CD4-positive, alpha-beta T cell treated with Interleukin-10 for 1 hour (primary cell): ENCODE measurements at places on chromosomes 5 and 9.

DNA sequence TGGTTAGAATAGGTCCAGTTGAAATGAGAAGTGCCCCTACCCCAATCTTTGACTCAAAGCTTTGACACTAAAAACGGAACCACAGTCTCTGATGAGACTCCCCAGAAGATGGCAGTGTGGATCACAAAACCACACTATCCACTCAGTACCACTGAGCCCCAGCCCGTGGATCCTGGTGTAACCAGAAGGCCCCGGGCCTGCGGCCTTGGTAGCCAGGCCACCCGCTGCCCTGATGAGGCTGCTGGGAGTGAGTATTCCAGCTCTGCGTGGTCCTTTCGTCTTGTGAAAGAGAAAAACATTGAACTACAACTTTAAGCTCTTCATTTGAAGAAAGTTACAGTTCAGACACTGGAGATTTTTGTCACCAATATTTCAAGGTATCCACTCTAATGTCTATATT, 42.2 kb upstream of the FBP1 start:
- peak; percentile 66 for DNase-seq

DNA sequence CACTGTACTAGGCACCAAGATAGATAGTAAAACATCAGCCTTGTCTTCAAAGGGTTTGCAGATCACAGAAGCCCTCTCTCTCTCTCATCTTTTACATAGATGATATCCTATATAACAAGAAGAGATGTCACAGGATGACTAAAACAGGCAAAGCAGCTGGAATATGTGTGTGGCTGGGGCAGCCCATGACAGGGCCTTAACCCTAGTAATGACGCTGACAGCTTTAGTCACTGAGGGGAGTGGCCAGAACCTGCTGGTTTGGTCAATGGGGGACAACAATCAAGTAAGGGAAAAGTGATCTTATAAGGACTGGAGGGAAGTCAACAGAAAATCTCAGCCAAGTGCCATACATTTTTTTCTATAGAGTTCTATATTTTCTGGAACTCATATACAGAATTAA, 41.9 kb upstream of the RIC1 start:
- peak; percentile 18 for DNase-seq

DNA sequence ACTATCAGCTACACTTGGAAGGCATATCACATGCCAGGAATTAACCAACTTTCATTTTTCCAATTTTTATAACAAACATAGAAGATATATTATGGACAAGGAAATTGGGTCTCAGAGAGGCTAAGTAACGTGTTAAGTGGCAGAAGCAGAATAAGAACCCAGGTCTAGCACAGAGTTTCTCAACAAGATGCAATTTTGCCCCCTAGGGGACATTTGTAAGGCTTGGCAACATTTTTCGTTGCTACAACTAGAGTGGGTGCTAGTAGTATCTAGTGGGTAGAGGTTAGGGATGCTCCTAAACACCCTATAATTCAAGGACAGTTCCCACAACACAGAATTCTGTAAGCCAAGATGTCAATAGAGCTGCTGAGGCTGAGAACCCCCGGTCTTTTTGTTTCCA, 180.6 kb downstream of the SNCAIP start:
- no peak for DNase-seq

DNA sequence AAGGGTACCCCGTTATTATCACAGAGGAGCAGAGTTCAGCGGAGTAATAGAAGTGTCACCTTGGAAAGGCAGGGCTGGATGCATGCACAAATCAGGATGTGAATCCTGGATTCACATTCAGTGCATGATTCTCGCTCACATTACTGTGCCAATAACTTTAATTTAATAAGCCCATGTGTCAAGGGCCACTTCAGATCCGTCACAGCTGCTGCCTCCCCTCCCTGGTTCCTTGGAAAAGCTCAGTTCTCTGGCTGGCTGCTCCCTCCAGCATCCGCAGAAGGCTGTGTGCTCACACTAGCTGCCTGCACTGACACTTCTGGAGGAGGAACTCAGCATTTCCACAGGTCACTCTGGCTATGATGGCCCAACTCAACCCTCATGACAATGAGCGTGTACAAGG, 256.8 kb upstream of the ADAMTS16 start:
- DNase-seq, result no peak

GRCh38 chr9:112793213-112793810, 42.8 kb downstream of the SNX30 start:
- peak; percentile 82 for DNase-seq

DNA sequence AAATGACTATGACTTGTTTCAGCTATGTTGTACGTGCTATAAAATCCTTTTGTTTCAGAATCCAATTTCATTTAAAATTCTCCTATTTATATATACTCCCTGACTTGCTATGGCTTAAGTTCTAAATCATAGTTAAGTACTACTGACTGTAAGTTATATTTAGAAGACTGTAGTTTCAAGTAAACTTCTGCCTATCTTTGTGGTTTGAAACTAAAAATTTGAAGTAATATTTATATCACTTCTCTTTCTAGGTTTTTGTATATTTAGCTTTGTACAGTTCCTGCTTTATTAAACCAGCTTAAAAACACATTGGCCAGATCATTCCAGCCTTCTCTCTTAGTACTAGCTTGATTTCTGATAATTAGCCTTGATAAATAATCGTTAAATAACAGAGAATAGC, 196.3 kb downstream of the MLLT3 start:
- DNase-seq, result no peak

GRCh38 chr5:13735691-13736090, 208.8 kb downstream of the DNAH5 start:
- DNase-seq, result no peak

DNA sequence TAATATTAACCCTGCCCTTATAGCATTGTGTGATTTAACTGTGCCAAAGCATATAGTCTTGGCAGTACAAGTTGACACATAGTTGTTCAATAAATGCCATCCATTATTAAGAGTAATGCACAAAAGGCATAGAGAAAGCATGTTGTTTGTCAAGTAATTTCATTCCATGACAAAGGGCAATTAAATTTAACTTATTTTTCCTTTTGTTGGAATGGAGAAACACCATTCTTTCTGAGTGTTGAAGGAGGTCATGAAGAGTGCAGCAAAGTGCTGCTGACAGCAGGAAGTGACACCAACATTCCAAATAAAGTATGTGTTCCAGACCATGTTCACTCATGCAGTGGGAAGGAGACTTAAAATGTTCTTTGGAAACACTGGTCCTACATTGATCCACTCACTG, 29.1 kb downstream of the ANKDD1B start:
- no peak for DNase-seq

GRCh38 chr9:104927216-104927911, 591 bp downstream of the ABCA1 start:
- peak; percentile 8 for DNase-seq

DNA sequence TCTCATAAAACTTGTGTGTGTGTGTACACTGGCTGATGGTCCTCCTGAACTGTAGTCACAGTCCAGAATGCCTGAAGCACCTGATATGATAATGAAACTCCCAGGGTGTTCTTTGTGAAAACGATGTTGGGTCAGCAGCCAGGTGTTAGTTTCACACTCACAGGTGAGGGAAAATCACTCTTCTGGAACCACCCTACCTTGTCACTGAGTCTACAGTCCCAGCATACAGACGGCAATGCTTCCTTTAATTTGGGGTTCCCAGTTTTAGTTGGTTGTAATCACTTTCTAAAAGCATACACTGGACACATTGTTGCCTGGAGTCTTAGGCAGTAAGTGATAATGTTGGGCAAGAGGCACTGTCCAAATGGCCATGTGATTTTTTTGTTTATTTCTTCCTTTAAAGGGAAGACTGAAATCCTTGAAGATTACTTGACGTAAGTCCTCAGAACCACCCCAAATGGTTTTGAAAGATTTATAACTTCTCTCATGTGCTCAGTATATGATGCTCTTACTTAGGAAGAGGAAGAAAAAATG, 18.2 kb upstream of the MGAT1 start:
- no peak for DNase-seq

GRCh38 chr9:74630228-74630627, 133.1 kb downstream of the RORB start:
- DNase-seq, result no peak

GRCh38 chr5:80184235-80185023, 71.4 kb downstream of the SERINC5 start:
- DNase-seq, result no peak

- DNase-seq, result no peak
Observed at GRCh38 chr5:41610386-41610785, 100.0 kb upstream of the PLCXD3 start.

DNA sequence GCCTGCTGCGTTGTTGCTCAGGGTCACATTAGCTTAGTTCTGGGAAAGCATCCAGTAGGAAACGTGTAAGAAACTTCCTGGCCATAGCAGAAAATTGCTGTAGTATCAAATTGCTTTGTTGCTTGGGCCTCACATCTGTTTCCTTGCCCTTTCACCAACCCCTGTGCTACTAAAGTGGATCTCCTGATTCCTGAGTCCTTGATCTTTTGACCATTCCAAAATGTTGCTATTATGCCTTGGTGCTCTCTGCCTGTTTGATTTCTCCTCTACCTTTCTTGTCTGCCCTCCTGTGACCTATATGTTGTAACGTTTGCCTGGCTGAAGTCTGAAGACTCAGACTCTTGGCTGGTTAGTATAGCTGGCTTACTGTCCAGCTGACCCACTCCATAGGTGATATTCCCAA, 350.5 kb downstream of the ADGRV1 start:
- DNase-seq, result no peak

GRCh38 chr5:6496636-6497035, 48.0 kb downstream of the UBE2QL1 start:
- no peak for DNase-seq

- no peak for DNase-seq
Observed at GRCh38 chr9:136668983-136669790, 6.5 kb downstream of the EGFL7 start.

DNA sequence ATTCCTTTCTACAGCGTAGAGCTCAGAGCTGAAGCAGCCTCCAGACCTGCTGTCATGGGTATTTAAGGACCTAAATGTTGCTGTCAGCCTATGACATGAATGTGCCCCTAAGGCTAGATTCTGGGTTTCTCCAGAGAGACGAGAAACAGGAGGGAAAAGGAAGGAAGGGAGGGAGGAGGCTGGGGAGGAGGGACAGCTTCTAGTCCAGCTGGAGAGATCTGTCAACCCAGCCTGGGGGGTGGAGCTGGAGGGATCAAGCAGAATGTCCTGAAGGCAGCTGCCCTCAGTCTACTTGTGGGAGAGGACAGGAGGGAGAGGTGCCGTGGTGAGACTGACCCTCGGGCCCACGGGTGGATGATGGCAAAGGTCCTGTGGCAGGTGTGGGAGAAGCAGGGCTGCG, 1.1 kb upstream of the DBH start:
- DNase-seq, result no peak

GRCh38 chr9:7342229-7342628, 457.3 kb downstream of the DMAC1 start:
- no peak for DNase-seq

- no peak for DNase-seq
Observed at GRCh38 chr9:78397454-78397853, 100.5 kb downstream of the PSAT1 start.

- peak; percentile 76 for DNase-seq
Observed at GRCh38 chr9:14322211-14323082, 8.5 kb upstream of the NFIB start.

GRCh38 chr5:108700930-108701329, 46.8 kb upstream of the FER start:
- DNase-seq, result no peak

DNA sequence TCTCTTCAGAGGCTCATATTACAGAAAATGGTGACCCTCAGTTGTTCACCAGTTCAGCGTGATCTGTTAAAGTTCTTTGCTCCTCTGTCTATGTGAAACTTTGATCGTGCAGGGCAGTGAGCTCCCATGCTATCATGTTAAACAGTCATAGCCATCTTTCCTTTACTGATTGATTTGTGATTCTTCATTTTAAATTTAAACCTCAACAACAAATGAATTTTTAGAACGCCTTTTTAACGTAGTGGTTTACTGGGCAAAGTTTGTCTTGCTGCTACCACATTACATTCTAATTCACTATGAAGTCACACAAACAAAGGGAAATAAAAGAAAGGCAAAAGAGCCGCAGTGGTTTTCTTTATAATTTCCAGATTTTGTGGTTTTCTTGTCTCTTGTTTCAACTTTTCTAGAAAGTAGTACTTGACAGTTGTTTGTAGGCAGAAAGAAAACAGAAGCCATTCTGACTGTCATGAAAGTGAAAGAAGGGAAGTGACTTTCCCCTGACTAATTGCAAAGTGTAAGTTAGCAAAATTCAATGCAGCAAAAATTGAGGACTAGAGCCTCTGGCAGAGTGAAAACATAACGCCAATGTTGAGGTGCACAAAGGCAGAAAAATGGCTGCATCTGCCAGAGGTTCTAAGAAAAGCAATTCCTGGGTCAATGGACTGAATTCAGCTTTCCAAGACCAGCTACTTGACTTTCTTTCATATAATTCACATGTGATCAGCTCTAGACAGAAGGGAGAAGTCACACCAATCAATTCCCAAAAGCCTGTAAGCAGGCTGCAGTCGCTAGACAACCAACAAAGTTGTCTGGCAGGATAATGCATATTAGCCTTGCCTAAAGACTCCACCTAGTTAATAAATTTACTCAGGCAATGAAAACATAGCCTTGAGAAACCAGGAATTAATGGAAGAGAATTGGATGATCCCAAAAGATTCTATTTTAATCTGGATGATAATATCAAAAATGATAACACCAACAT, 7.1 kb upstream of the IFNA6 start:
- DNase-seq, result peak; percentile 28

DNA sequence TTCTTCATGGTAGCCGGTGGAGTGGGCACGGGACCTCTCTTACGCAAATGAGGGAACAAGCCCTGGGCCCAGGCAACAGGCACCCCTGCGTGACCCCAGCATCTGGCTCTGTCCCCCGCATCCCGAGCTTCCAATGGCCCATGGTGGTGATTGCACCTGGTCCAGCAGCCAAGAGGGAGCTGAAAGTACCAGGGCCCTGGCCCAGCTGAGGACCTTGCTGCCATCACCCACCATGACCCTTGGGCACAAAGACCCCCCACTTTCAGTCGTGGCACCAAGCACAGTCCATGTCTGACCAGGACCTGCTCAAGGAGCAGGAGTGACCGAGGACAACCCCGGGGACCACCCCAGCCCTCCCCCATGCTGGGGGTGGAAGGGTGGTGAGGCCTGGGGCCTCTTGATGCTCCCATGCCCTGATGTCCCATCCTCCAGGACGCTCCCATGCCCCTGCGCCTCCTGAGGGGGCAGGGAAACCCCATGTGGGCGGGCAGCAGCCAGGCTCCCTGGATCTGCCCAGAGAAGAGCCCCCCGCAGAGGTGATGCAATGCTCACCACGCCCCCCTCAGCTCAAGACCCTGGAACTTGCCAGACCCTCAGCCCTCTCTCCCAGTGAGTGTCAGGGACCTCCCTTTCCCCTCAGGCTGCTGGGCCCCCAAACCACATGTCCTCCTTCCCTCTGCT, 123.9 kb downstream of the ADAMTS2 start:
- no peak for DNase-seq
